NCI-H1417 treated with DMSO at 0.1 percent for 48 hours (cell line): ENCODE measurements at places on chromosomes 4 and X.

DNA sequence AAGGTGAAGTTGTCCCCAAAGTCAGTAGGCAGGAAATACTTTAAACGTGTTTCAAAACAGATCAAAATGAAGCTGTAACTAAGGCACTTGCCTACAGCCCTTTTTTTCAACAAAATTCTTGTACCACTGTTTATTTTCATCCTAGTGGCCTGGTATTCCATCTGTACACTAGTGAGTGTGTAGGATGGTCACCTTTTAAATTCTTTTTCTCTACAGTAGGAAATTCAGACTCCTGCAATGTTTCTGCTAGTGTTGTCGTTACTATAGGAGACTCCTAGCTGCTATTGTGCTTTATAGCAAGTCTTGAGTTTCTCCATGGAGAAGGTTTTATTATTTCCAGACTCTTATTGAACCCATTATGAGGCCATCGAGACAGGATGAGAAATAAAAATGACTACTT lies 7.0 kb upstream of the NHS start:
- no peak for DNase-seq

- DNase-seq = peak; percentile 43
These were observed at the start of gene HERC3 for GRCh38 chr4:88591787-88592599. Gene HERC3, plus strand, starts transcription at chr4:88592480. Its CDS starts 13,344 bp downstream, at chr4:88605824.

DNA sequence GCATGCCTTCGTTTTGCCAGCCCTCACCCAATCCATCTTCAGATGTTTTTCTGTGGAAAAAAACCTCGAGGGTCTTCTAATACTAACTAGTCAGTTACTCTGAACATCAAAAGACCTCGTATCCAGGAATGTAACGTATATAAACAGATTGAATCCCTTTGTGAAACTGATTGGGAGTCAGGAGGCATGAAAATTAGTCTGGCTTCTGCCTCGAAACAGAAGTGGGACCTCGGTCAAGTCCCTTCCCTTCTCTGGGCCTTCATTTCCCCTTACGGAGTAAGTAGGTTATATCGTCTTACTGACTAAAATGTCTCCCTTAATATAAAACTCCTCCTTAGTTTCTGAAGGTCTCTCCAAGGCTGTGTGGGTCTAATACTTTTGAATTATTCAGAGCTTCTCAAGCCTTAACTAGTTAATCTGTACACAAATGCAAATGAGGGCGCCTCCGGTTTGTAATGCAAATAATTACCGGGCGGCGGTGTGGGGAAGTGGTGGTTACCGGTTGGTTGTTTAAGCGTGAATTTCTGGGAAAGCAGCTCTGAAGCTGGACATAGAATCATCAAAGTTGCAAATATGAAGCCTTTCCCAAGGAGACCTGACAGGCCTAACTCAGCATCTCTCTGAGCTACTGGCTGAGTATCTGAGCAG lies 11.4 kb upstream of the NKRF start:
- DNase-seq = no peak

GRCh38 chr4:115315182-115315581 lies 201.8 kb upstream of the NDST4 start:
- no peak for DNase-seq

GRCh38 chrX:123580792-123581191 lies 152.1 kb downstream of the THOC2 start:
- DNase-seq = no peak

DNA sequence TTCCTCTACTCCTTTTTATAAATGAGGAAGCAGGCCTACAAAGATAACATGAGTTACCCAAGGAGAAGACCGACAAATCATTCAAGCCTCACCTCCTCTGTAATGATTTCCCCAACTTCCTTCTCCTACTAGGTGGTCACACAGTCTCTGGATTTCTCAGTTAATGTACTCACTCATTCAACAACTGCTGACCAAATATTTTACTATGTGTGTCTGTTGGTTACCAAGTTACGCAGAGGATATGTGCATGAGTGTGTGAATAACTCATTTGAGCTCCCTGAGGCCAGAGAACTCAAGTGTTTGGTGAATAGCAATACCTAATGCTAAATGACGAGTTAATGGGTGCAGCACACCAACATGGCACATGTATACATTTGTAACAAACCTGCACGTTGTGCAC lies 10.4 kb downstream of the CASK start:
- DNase-seq = no peak

GRCh38 chr4:187827631-187828030 lies 167.9 kb upstream of the ZFP42 start:
- DNase-seq = no peak

DNA sequence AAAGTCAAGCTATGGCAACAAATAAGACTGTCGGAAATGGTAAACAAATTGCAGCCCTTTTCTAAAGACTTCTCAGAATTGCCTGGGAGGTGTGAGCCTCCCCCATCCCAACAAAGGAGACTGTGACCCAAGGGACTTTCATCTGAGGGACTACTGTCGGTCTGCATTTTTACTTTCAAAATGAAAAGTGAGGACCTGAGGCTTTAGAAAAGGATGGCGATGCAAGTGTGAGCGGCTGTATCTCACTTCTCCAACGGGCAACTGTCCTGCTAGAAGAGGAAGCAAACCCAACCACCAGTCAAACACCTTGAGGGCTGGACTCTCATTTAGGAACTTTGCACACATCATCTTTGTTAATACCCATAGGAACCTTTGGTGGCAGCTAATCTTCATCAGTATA lies 62.6 kb upstream of the CLNK start:
- no peak for DNase-seq

DNA sequence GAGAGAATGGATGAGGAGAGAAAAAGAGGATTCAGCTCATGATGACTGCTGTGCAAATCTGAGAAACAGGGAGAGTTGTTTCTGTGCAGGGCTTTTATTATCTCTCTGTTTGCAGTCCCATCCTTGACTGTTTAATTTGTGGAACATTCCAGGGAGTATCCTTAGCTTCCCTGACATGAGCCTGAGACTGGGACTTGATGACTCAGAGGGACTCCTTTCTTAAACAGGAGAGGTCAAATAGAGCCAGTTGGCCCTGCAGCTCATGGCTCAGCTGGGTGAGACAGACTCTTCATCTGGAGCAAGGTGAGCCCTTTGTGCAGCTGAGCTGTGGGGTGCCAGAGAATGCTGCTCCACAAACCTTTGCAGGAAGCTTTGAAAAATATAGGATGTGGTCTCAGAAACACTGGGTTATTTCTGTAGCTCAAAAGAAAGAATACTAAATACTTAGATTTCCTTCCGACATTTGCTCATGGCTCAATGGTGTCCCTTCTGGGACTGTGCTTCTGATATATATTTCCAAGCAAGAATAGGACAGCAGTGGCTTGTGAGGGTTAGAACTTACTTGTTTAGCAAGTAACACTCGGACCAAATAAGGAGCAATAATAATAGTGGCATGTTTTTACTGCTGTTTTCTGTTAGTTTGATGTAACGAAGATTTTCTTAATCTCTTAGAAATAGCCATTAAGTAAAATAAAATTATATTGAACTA lies 14.5 kb downstream of the ARHGAP24 start:
- no peak for DNase-seq

- DNase-seq = no peak
These were observed 250.0 kb downstream of the ARHGAP24 start for GRCh38 chr4:85724791-85725563.

DNA sequence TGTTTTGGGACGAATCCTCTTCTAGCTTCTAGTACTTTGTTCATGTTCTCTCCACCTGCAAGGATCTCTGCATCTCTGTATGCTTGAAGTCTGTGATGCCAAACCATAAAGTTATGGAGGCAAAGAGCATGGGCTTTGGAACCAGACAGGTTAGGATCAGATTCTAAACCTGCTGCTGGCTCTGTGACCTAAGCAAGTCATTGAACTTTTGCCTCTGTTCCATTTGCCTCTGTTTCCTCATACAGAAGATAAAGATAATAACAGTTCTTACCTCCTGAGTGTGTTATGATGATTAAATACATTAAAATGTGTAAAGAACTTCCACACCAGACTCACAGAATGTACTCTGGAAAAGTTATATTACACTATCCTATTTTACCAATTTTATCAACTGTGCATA lies 41.5 kb upstream of the RELL1 start:
- no peak for DNase-seq

GRCh38 chr4:80173841-80174240 lies 23.5 kb upstream of the PRDM8 start:
- DNase-seq = no peak

GRCh38 chr4:180084561-180084960 lies 2158.6 kb upstream of the TENM3 start:
- DNase-seq = no peak

GRCh38 chr4:26836539-26836938 lies 24.1 kb upstream of the STIM2 start:
- no peak for DNase-seq

DNA sequence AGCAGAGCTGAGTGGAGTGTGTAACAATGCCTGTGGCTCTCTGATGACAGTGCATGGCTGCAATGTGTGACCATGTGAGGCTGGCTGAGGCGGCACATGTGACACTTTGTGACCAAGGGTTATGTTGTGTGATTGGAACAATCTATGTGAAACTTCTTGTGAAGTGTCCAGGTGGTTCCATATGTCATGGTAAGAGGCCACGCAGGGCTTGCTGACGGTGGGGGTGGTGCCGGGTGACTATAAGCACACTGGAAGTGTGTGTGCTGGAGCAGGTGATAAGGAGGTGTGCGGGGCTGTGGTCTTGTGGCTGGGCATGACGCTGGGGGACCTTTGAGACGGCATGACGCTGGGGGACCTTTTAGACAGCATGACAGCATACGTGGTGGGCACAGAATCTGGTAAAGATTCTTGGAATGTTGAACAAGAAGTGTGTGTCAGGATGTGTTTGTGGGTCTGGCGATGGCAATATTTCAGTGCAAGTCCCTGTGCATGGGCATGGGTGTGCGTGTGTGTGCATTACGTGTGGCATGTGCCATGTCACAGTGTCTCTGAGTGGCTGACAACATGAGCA lies 7.4 kb upstream of the HDAC6 start:
- no peak for DNase-seq

- no peak for DNase-seq
These were observed at the start of gene TMEM35A for GRCh38 chrX:101078716-101079598. Gene TMEM35A, plus strand, starts transcription at chrX:101078879. Its CDS starts 124 bp downstream, at chrX:101079003.

GRCh38 chrX:123962006-123962467 lies 531 bp downstream of the STAG2 start:
- no peak for DNase-seq

DNA sequence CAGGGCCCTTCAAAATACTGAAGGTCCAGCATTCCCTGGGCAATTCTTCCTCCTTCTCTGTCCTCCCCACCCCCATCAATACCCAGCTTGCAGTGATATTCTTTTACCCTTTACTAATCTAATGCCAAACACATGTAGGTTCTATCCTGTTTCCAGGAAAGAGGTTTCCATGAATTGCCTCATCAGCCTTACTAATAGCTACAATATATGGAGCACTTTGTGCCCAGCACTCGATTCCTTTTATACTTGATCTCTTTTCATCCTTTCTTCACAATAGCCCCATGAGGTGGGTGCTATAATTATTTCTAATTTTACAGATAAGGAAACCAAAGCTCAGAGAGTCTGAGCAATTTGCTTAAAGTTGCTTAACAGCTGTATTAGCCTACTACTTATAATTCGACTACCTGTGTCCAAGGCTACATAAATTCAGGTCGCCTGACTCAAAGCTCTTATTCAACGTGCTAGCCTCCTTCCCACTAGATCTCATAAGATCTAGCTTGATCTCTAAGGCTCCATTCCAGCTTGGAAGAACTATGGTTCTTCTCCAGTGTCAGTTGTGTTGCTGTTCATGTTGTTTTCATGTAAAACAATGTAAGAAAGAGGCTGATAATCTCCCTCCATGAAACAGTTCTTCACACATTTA lies 229.6 kb upstream of the PGRMC2 start:
- no peak for DNase-seq

DNA sequence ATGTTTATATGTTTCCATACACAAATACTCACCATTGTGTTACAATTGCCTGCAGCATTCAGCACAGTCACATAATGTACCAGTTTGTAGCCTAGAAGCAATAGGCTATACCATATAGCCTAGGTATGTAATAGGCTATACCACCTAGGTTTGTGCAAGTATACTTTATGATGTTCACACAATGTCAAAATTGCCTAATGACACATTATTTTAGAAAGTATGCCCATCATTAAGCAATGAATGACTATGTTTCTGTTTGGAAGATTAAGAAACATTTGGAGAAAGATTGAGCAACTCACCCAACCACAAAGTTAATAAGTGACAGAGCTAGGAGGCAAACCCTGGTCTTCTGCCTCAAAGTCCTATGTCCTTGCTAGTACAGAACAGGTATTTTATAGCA lies 96.8 kb upstream of the GRIA3 start:
- DNase-seq = no peak

DNA sequence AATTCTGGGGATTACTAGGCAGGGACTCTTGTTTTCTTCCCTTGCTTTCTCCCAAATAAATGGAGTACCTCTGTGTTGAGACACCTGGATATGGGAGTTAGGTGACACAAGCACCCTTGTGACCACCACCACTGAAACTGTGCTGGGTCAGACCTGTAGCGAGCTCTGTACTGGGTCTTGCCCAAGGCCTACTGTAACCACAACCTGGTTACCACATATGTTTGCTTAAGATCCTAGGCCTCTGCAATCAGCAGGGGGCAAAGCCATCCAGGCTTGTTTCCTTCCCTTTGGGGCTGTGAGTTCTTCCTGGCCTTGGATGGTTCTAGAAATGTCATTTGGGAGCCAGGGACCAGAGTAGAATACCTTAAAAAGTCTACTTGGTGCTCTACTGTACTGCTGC lies 49.4 kb downstream of the LPAR4 start:
- no peak for DNase-seq

- no peak for DNase-seq
These were observed 13.4 kb upstream of the FGD1 start for GRCh38 chrX:54509400-54509799.

- no peak for DNase-seq
These were observed 4.3 kb downstream of the IL1RAPL1 start for GRCh38 chrX:28591542-28591941.

GRCh38 chr4:25792876-25793275 lies 69.9 kb downstream of the SEL1L3 start:
- DNase-seq = no peak

DNA sequence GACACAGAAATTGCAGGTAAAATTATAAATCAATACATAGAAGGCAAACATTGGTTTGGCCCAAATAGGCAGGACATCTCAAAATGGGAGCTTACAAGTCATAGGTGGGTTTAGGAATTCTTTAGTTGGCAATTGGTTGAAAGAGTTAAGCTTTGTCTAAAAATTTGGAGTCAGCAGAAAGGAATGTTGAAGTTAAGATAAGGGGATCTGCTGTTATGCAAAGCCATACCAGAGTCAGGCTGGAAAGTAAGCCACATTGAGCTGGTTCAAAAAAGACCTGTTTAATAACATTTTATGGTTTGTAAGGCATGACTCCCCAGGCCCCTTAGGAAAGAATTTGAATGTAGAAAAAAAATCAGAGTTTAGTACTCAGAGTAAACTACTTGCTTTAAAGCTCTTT lies 92.6 kb downstream of the IL13RA2 start:
- DNase-seq = no peak

- DNase-seq = no peak
These were observed 104.6 kb downstream of the PHEX start for GRCh38 chrX:22136711-22137110.

GRCh38 chr4:176052744-176053143 lies 12.9 kb upstream of the WDR17 start:
- no peak for DNase-seq
